Heart right ventricle (tissue), 16 donors: ENCODE measurements at places on chromosomes 13 and 19.
A peak's percentile ranks its signal among the peaks of the same experiment; 100 is the strongest.

- peak; percentile 64 for DNase-seq
Observed at GRCh38 chr19:45798995-45799517, 6.4 kb upstream of the DMWD start.

DNA sequence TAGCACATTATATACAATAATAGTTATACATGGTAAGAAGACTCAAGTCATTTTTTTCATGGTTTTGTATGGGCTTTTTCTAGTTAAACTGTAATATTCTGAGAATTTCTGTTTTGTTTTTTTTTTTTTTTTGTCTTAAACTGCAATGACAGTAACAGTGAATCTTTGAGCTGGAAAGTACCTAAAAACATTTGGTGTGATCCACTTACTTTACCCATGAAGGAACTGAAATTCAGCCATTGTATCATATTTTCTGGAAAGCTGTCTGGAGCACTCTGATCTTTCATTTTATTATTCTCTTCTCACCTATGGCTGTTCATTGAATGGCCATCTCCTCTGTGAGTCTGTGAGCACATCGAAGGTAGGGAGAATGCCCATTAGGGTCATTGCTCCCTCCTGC lies 37.8 kb downstream of the MYO16 start:
- DNase-seq: no peak

DNA sequence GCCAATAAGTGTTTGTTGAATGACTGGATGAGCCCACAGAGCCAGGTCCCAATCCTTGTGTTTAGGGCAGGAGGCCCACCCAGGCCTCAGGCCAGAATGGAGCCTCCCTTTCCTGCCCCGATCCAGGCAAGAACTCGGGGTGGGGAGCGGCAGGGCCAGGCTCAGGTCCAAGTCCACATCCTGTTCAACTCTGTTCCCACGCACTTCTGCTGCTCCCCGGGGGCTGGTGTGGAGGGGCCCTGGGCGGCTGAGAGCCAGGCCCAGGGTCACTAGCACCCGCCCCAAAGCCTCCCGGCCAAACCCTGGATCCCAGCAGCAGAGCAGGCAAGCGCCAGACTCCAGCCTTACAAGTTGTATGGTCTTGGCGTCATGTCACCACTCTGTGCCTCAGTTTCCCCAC lies 8.0 kb downstream of the ANGPTL8 start:
- DNase-seq: peak; percentile 91

DNA sequence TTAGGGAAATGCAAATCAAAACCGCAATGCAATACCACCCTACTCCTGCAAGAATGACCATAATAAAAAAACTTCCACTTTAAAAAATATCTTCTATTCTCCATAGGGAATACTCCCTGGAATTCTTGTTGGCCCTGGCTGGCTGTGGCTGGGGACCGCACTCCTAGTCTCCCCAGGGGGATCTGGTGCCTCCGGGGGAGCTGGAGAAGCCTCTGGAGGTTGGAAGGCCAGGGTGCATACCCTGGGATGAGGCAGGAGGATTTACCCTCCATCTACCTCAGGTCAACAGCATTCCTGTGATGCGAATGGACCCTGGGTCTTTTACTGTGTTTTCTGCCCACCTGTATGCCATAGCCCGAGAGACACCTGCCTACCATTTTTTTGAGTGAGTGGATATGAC lies 120.0 kb upstream of the ZNF536 start:
- no peak for DNase-seq

- DNase-seq: no peak
Observed at GRCh38 chr19:10523135-10523636, 5.9 kb upstream of the S1PR5 start.

DNA sequence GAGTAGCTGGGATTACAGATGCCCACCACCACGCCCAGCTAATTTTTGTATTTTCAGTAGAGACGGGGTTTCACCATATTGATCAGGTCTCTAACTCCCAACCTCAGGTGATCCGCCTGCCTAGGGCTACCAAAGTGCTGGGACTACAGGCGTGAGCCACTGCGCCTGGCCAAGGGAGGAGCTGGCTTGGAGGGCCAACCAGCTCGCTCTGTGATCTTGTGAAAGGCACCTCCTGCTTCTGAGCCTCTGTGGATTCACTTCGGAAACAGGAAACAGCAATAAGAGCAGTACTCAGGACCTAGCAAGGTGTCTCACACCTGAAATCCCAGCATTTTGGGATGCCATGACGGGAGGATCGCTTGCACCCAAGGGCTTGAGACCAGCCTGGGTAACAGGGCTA lies 2.0 kb upstream of the ELL start:
- no peak for DNase-seq

GRCh38 chr19:33381101-33381500 lies 7.6 kb downstream of the CEBPG start:
- DNase-seq: no peak

GRCh38 chr13:86729206-86729605 lies 930.0 kb upstream of the SLITRK6 start:
- no peak for DNase-seq

DNA sequence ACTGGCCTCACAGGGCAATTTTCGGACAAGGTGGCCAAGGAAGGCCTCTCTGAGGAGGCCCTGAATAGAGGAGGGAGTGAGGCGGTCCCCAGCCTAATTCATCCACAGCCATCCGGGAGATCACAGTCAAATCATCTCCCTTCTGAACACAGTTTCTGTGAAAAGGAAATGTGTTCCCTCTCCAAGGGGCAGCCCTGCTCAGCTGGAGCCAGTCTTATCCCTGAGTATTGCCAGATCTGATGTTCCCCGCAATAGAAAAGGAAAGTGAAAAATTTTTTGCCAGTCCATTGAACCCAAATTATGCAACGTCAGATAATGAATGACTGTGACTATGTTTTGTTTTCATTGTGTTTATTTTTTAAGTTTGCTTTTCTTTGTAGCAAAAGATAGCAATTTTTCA lies 125.9 kb downstream of the SIPA1L3 start:
- DNase-seq: no peak

DNA sequence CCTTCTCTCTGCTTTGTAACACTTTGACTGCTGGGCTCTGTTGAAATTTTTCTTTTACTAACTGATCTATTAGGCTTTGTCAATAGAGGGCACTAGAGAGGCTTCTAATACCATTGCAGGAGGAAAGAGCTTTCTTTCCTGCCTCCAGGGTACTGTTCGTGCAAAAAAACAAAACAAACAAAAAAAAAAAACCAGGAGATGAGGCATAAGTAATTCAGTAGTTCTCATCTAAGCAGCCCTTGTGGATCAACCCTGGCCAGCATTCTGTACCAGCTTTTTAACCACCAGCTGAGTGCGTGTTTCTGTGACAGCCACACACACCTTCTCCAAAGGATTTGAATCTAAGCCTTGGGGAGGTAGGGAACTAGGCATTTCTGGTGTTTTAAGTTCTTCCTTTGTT lies 1707.6 kb upstream of the SLC10A2 start:
- DNase-seq: no peak

GRCh38 chr19:38389101-38389925 lies 816 bp downstream of the SPRED3 start:
- no peak for DNase-seq

GRCh38 chr13:48580185-48580803 lies 47.4 kb upstream of the RCBTB2 start:
- DNase-seq: no peak
